ENCODE measurements at places on chromosomes 5 and 9.

- no peak for DNase-seq
Observed at GRCh38 chr5:107268241-107268640, 402.5 kb downstream of the EFNA5 start.

DNA sequence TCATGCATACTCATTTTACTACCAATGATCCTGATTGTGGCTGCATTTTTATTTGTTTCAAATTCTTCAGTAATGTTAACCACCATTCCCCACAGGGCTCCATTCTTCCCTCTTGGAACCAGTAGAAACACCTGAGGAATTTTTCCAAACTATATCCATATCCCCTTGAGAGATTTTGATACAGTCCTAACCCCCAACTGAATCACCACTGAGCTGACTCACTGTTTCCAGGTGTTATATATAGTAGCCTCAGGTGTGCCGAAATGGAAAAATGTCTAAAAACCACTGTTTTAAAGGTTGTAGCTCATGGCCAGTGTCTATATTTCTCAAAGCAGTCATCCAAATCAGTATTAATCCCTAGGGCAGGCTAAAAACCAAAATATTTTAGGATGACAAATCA is 85.2 kb downstream of the MRPS27 start:
- no peak for DNase-seq

- DNase-seq, result no peak
Observed at GRCh38 chr9:126501383-126502331, 112.1 kb upstream of the LMX1B start.

GRCh38 chr5:89457411-89458331 is 574.7 kb upstream of the MEF2C start:
- DNase-seq, result peak; percentile 50

- DNase-seq, result no peak
Observed at GRCh38 chr9:127935765-127936221, 1.9 kb downstream of the DPM2 start.

GRCh38 chr9:70532716-70533115 is 118.3 kb upstream of the KLF9 start:
- no peak for DNase-seq

GRCh38 chr9:23636199-23636598 is 189.8 kb downstream of the ELAVL2 start:
- DNase-seq, result no peak

GRCh38 chr9:121445986-121446385 is 53.7 kb downstream of the GGTA1 start:
- DNase-seq, result no peak

GRCh38 chr5:5291357-5291756 is 131.1 kb upstream of the ICE1 start:
- DNase-seq, result no peak
